ENCODE measurements at places on chromosomes 7 and 10.

DNA sequence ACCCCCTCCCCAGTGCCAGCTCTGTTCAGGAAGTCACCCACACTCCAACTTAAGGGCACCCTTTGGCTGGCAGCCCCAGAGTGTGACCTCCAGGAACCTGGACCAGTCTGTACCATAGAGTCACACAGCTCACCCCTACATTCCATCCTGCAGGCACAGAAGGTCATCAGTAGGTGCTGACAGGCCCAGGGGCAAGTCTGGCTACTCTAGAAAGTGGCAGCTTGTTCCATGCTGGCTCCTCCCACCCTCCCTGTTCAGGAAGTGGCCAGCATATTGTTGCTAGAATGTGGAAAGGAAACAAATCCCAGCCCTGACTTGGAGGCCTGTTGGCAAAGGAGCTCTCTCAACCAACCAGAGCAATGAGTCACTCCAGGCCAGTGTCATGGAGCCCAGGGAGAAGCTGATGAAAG, 3.2 kb upstream of the NCOA4 start:
- no peak for DNase-seq

DNA sequence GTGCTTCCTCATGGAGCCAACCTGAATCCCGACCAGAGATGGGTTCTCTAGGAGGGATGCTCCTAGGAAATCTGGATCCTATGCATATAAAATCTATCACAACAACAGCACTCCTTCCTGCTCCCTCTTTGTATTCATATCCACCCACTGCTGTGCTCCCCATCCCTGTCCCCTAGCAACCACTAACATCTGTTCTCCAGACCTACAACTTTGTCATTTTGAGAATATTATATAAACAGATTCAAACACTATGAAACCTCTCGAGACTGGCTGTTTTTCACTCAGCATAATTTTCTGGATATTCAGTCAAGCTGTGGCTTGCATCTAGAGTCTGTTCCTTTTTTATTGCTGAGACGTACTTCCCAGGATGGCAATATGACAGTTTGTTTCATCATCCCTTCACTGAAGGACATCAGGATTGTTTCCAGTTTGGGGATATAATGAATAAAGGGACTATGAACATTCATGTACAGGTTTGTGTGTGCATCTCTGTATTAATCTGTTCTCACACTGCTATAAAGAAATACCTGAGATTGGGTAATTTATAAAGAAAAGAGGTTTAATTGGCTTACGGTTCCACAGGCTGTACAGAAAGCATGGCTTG, 36.0 kb upstream of the PRR15 start:
- no peak for DNase-seq

DNA sequence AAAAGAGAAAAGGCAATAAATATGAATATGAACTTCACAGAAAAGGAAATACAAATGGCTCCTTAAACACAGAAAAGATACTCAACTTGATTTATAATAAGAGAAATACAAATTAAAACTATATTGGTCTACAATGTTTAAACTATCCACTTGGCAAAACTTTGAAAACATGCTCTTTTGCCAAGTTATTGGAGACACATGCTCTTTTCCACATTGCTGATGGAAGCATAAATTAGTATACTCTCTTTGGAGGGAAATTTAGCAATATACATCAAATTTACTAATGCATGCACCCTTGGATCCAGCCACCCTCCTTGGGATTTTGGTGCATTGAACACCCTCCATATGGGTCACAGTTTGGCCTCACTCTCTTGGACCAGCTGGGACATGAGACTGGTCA, 7.9 kb downstream of the TAS2R60 start:
- DNase-seq, result no peak

- no peak for DNase-seq
Measured at GRCh38 chr10:27153845-27154193, 365 bp downstream of the YME1L1 start.
